GM13976 (cell line): ENCODE measurements at places on chromosomes 6 and 20.

DNA sequence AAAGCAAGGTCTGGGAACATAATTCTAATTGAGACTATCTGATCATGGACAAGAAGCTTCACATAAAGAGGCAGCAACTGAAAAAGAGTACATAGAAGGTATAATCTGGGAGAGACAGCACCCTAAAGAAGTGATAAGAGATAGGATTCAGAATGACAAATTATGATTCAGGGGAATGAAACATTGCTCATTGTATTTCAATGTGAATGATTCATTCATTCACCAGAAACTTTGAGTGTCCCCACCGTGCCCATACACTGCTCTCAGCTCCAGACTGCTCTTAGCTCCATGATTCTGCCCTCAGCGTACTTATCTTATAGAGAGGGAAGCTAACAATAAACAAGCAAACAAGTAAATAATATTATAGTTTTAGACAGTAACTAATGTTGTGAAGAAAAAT, 329.3 kb upstream of the IRAK1BP1 start:
- no peak for DNase-seq

- peak; percentile 92 for DNase-seq
Observed at GRCh38 chr6:31652925-31653724, 664 bp upstream of the BAG6 start.

GRCh38 chr20:7897781-7898364, 42.4 kb downstream of the HAO1 start:
- DNase-seq, result no peak

GRCh38 chr20:53621482-53622246, 28.0 kb upstream of the ZNF217 start:
- no peak for DNase-seq

- no peak for DNase-seq
Observed at GRCh38 chr6:42498473-42499128, 46.9 kb upstream of the TRERF1 start.

- DNase-seq, result no peak
Observed at GRCh38 chr6:25613415-25613814, 38.6 kb upstream of the SCGN start.
